ENCODE measurements at places on chromosomes 1 and 21.

DNA sequence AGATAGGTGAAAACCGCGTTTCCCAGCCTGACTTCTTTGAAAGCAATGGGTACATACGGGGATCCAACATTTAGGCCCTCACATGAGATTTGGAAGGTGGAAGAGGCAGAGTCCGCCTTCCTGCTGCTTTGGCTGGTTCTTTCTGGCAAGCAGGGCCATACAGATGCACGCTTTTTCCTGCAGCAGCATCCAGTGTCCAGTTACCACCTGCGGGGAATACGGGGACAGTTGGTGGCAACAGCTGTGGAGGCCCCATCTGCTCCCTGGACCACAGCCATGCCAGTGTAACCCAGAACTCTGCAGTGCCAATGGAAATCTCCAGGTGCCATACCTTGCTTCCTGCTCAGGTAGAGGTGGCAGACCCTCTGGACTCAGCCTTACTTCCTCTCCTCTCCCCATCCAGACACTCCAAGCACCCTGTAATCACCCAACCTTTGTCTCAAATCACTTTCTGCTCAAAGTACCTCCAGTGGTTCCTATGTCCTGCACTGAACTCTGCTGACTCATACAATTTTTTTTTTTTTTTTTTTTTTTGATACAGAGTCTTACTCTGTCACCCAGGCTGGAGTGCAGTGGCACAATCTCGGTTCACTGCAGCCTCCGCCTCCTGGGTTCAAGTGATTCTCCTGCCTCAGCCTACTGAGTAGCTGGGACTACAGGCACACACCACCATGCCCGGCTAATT is 68.3 kb downstream of the SLC16A1 start:
- no peak for DNase-seq

- no peak for DNase-seq
Measured at GRCh38 chr1:92653605-92654381, 131.1 kb downstream of the EVI5 start.

DNA sequence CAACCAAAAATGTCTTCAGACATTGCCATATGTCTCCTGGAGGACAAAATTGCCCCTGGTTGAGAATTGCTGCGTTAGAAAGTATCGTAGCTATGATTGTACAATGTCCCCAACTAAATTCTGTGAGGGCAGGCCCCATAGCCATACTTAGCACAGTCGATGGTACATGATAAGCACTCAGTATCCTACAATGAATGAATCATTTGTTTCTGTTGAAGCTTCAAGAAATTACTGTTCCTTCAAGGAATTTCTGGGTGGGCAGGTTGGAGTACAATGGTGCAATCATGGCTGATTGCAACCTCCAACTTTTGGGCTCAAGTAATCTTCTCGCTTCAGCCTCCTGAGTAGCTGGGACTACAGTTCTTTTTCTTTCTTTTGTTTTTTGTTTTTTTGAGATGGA is 4.7 kb downstream of the CAP1 start:
- DNase-seq = no peak

GRCh38 chr1:26210147-26210870 is 19.9 kb downstream of the CATSPER4 start:
- no peak for DNase-seq

- DNase-seq = no peak
Measured at GRCh38 chr21:45886610-45887026, 95.0 kb upstream of the COL6A1 start.

- DNase-seq = no peak
Measured at GRCh38 chr1:113088972-113089371, 16.0 kb downstream of the LRIG2 start.

- DNase-seq = no peak
Measured at GRCh38 chr1:183588827-183589226, 1.4 kb downstream of the NCF2 start.

GRCh38 chr21:42081931-42082381 is 10.8 kb downstream of the UMODL1 start:
- DNase-seq = no peak

GRCh38 chr1:35707601-35708440 is 10.9 kb downstream of the C1orf216 start:
- DNase-seq = peak; percentile 27

DNA sequence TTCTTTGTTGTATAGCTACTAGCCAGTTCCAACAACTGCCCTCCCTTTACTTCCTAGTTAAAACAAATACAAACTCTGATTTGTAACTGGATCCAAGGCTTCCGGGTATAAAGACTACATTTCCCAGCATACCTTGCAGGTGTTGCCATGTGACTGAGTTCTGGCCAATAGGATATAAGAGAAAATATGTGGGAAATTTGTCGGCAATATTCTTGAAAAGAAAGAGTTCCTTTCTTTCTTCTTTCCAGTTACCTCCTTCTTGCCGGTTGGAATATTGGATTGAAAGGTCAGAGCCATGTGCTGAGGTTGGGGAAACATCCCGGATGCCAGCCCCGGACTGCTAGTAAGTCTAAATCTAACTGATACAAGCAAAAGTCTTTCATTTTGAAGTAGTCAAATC is 23.0 kb upstream of the ZBTB40 start:
- DNase-seq = peak; percentile 69

DNA sequence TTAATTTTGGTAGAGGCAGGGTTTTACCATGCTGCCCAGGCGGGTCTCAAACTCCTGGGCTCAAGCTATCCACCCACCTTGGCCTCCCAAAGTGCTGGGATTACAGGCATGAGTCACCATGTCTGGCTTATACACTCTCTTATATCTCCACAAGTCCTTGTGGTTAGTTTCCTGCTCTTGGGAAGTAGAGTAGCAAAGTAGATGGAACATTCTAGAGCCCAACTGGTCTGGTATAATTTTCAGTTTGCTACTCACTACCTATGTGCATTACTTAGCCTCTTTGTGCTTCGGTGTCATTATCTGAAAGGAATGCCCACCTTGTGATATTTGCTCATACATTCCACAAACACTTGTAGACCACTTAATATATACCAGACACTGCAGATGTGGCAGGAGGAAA is 96.6 kb upstream of the IPO9 start:
- no peak for DNase-seq

DNA sequence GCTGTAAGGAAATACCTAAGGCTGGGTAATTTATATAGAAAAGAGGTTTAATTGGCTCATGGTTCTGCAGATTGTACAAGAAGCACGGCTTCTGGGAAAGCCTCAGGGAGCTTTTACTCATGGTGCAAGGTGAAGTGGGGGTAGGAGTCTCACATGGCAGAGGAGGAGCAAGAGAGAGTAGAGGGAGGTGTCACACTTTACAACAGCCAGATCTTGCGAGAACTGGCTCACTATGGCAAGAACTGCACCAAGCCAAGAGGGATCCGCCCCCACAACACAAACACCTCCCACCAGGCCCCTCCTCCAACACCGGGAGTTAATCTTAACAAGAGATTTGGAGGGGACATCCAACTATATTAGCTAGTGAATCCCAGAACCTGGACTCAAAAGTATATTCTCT is 135.4 kb upstream of the SOD1 start:
- no peak for DNase-seq

- peak; percentile 74 for DNase-seq
Measured at GRCh38 chr1:152870831-152871730, 7.0 kb upstream of the SMCP start.

DNA sequence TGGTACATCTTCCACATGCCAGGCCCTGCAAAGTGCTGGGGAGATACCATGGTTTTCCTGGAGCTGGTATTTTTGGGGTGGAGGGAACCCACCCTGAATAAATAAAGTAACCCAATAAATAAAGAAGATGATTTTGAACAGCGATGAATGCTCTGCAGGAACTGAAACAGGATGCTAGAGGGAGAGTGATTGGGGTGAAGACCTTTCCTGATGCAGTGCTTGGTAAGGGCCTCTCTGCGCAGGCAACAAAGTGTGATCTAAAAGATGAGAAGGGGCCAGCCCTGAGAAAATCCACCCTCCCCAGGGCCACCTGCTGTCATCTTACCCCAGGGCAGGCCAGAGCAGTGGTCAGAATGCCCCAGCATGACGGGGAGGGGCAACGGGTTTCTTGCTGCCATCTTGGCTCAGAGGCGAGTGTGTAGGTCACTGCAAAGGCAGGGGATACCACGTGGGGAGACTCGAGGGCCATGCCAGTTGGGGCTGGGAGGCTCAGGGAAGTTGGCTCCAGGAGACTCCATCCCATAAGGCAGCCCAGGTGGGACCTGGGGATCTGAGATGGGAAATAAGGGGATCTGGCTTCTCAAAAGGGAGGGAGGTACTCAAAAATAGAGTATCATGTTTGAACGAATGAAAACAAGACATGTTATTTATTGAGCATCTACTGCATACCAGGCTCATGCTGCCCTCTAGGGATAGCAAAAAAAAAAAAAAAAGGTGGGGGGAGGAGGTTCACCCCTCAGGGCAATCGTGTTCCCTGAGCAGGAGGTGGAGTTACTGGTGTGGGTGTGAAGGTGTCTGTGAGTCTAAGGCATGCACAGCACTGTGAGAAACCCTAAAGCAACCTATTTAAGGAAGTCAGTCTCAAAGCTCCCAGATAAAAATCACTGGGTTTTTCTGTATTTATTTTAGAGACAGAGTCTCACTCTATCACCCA is 2.8 kb downstream of the SRARP start:
- DNase-seq = peak; percentile 26

DNA sequence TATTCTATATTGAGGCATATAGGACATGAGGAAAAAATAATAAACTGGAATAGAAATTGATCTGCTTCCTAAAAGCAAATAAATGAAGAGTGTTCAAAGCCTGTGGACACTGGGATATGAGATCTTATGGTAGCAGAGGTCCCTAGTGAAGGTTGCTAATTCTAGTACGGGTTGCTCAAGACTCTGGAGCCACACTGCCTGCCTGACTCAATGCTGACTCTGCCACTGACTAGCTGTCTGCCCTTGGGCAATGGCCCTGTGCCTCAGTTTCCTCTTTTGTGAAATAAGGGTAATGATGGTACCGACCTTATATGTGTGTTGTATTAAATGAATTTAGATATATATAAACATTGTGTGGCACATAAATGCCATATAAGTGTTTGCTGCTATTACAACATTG is 59.0 kb upstream of the C1orf53 start:
- DNase-seq = no peak

DNA sequence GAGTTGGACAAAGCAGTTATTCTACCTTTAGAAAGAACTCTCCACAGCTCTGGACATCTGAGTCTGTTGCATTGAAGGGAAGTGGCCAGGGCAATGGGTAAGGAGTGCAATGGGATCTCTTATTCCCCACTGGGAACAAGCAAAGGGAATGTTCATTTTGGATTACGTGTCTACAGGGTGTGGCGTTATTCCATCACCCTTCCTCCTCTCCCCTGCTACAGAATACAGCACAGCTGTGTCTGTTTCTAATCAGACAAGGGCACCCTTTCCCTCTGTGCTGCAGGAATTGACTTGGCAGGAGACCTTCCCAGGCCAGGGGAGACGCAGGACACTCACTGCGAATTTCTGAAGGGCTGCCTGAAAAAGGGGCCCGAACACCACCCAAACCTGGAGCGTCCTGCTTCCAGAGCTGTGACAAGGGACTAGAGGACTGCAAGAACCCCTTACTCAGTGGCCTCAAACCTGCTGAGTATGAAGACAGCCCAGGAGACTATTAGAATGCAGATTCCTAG is 163.6 kb upstream of the RAB4A start:
- no peak for DNase-seq

DNA sequence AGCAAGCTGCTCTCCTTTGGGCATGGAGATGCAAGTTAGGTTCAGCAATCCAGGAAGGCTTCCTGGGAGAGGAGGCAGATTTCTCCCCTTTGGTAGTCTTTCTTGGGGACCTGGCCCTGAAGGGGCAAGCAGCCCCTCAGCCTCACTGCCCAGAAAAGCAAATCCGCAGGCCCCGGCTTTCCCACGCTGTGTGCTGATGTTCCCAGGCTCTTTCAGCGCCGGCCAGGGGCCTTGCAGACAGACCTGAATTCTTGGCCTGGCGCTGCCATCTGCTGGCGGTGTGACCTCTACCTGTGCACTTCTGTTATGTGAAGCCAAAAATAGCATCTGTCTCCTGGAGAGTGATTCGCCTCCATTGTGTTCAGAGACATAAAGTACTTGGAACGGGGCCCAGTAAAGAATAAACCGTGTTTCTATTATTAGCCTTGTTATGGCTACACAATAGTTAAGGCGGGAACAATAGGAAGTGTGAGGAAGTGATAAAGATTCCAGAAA is 64.8 kb downstream of the ALPL start:
- peak; percentile 48 for DNase-seq

Data from MM.1S (cell line).